ENCODE measurements at places on chromosomes 2 and 18.

- DNase-seq: no peak
Observed at GRCh38 chr2:127098711-127099110, 8.2 kb downstream of the BIN1 start.

- no peak for DNase-seq
Observed at GRCh38 chr18:70559446-70559845, 270.6 kb downstream of the SOCS6 start.

DNA sequence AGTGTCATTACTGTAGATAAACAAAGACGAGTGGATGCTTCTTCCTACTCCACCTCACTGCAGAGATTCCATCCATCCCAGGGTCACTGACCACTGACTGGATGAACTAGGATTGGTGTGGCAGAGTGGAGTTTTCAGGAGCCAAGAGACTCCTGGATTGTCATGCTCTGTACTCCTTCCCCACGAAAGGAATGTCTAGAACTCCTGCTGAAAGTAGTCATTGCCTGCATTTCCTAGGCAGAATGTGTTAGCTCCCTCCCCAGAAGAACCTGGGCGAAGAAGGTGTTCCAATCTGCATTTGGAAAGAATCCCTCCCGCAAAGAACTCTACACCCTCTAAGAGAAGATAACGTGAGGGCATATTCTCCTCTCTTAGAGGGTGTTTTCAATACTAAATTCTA, 6.2 kb downstream of the PAX8 start:
- DNase-seq: no peak

DNA sequence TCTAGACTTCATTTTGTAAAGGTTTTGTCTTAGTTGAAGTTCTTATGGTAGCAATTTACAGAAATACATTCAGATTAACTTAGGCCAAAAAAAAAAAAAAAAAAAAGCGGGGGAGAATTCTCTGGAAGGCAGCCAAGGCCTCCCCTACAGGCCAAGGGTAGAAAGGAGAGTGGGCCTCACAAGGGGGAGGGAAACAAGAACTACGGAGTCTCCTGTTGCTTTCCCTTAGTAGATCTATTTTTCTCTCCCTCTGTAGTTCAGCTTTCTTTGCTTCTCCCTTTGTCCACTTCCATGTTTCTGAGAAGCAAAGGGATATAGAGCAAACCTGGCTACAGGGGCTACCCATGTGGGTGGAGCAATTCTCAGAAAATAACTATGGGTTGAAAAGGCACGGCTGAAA, 2.4 kb upstream of the STK11IP start:
- no peak for DNase-seq

DNA sequence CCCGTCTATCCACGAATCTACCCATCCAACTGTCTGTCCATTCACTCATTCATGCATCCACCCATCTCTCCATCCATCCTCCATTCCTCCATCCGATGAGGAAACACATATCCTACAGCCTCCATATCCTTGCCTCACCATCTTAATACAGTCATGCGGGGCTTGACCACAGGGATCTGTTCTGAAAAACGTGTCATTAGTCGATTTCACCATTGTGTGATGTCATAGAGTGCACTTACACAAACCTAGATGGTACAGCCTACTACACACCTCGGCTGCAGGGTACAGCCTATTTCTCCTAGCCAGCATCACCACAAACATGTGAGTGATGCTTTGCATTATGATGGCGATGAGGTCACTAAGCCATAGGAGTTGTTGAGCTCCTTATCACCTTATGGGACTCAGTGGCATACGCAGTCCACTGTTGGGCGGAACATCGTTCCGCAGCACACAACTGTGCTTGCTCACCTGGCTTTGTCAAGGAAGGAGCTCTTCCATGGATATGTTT, 1.9 kb upstream of the NT5DC4 start:
- DNase-seq: no peak

DNA sequence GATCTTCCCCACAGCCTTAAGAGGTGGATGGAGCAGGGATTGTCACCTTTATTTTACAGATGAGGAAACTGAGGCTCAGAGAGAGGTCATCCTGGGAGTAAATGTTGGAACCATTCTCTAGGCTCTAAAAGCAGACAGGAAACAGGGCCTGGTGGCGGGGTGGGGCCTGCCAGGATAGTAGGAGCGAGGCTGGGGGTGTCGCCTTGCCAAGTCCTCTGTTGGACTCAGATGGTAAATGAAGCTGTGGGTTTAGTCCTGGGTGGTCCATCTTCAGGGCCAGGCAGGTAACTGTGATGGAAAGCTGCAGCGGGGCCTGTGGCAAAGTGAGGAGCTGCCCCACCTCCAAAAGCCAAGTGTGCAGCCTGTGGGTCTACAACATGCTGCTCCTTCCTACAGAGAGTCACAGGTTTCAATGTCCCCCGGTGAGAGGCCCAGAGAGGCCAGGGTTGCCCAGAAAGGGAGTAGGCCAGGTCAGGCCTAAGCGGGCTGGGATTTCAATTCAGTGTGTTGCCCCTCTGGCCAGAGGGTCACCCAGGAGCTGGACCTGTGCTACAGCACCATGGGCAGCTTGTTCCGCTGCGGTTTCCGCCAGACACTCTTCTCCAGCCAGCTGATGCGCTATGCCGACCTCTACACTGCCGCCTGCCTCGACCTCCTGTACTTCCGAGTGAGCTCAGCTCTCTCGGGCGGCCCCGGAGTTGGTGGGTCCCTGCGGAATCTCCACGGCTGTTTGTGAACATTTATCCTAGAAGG, 6.6 kb downstream of the NT5DC4 start:
- no peak for DNase-seq

- DNase-seq: no peak
Observed at GRCh38 chr18:11366410-11366809, 217.0 kb upstream of the PIEZO2 start.

GRCh38 chr2:233247744-233248143, 3.7 kb upstream of the ATG16L1 start:
- DNase-seq: no peak

GRCh38 chr2:226790431-226790830, 9.2 kb downstream of the IRS1 start:
- DNase-seq: no peak

- DNase-seq: no peak
Observed at GRCh38 chr2:152762202-152762601, 43.8 kb downstream of the ARL6IP6 start.

DNA sequence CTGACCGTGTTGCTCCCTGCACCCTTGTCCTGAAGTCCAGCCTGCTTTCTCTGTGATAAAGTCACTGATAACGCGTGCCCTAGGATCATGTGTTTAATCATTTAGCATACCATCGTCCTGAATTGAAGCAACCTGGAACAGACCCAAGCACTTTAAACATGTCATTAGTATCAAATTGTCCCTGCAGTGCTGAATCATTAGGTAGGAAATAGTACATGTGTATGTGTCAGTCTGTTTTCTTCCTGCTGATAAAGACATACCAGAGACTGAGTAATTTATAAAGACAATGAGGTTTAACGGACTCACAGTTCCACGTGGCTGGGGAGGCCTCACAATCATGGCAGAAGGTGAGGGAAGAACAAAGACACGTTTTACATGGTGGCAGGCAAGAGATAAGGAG, 2.8 kb downstream of the ASB18 start:
- DNase-seq: no peak

DNA sequence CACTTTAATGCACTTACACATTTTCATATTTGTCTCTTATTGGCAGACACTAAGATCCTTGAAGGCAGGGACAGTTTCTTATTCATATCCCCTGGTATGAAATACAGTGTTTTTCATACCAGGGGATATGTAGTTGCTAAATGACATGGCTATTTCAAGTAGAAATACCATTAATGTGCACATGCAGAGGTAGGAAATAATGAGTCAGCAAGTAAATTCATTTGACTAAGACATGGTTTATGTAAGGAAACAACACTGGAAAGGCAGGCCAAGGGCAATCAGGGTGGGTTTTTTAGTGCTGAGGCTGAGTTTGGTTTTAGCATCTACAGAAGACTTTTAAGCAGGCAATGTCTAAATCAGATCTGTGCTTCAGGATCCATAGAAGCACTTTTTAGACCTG, 155.9 kb downstream of the WDPCP start:
- DNase-seq: no peak
